ENCODE measurements at places on chromosomes 3 and 15.

DNA sequence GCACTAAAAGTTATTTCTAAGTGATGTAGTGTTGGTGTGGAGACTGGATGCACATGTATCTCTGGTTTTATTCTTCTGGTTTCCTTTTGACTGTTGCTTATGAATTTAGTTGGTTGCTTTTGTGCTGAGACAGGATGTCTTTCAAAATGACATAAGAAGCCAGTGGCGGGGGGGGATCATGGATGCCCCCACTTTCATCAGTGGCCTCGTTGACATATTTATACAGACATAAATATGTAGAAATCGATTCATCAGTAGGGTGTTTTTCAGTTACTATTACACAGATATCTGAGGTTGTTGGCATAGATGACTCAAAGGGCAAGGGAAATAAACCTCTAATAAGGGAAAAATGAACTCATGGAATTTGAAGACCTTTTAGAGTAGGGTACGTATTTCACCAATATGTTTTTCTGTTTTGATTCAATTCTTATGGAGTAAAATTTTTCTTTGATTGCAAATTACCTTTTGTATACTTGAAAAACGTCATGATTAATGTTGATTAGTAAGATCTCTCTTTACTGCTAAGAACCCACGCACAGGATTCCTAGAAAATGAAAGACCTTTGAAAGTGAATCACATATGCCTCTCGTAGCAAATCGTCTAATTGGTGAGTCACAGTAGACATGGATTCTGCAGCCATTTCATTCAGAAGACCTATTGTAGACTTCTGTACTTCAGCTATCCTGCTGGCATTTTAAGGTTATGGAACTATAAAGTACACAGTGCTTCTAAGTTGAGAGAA, 97.4 kb upstream of the RBMS3 start:
- DNase-seq, result no peak

DNA sequence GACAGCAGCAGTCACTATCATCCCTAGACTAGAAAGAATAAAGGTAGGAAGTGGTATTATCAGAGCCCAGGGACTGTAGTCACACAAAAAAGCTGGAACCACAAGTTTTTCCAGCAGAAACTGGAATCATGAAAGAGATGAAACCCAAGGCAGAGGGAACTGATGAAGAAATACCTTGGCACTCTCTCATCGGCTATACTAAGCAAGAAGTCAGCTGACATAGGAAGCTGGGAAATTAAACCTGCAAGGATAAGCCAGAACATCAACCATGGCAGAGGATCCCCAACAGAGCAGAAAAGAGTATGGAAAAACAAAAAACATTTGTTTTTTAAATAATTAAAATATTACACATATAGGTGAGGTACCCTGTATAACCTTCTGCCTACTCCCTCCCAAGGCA, 86.5 kb downstream of the AQR start:
- no peak for DNase-seq

DNA sequence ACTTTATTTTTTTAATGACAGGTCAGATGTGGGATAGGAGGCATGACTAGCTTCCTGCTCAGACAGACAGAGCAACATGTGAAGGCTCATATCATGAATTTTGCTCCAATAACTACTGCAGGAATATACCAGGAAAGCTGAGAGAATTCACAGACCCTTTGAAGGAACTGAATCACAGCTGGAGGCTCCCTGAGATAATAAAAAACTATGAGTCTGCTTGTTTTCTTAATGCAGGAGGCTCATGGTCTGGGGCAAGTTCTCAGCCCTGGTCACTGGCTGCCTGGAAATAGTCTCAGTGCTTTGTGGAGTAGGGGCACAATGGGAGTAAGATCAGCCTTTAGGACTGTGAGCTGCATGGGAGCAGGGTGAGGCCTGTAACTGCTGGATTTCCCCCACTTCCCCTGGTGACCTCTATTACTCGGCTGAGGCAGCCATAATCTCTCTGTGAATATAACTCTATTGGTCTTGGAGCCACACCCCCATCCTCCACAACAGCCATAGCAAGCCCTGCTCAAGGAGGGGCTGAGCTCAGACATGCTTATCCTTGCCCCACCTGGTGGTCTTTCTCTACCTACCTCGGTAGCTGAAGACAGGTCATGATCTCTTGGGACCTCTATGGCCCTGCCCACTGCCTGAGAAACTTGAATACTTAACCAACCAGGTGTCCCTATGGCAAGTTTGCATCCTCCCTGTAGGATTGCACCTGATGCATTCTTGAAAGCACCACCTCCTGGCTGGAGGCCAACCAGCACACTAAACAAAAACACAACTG, 281.6 kb upstream of the TMCO5A start:
- DNase-seq, result no peak

DNA sequence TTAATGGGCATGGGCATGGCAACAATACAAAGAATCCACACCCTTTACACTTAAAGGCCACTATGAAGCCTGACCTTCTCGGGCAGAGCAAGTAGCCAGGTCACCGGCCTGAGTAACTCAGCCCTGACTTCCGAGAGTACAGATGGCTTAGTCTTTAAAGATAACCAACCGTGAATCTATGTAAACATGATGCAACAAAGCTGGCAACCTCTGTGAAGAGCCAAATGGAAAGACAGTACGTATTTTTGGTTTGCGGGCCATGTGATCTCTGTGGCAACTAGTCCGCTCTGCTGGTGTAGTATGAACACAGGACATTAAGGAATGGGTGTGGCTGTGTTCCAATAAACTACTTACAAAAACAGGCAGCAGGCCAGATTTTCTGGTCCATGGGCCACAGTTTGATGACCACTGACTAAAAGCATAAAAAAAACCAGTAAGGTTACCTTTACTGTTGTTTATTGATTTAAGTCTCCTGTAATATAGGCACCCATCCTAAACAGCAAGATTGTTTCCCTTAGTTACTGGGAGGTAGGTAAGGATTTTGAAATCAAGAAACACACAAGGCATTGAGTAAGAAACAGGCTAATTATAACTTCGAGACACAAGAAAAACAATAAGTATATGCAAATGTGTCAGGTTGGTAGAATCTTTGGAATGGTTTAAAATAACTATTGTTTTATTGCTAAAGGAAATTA, 14.5 kb downstream of the RIOX2 start:
- DNase-seq, result no peak

- peak; percentile 16 for DNase-seq
These were observed 1.5 kb downstream of the CRYBG3 start for GRCh38 chr3:97823046-97824004.

GRCh38 chr3:160185751-160186150, 39.5 kb upstream of the C3orf80 start:
- no peak for DNase-seq

- no peak for DNase-seq
These were observed 280.7 kb downstream of the MFSD1 start for GRCh38 chr3:159082519-159082918.

- DNase-seq, result no peak
These were observed 54.7 kb upstream of the ONECUT1 start for GRCh38 chr15:52844823-52845222.

- no peak for DNase-seq
These were observed 537.3 kb downstream of the EPHA3 start for GRCh38 chr3:89644716-89645115.

- DNase-seq, result no peak
These were observed 653 bp upstream of the WDR6 start for GRCh38 chr3:49006408-49007067.

DNA sequence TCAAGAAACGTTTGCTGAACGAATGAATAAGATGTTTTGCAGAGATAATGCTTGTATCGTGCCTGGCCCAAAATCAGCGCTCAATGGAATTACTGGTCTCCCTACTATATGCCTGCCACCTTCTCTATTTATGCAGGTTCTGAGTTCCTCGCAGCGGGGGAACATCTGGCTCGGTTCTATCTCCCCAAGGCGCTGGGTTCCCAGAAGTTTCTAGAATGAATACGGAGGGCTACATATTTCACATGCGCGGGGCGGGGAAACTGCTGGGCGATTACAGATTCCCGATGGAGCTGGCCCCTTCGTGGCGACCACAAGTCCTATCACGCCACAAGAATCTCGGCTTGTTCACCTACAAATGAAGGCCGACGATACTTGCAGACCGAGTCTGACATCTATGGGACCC, 411 bp upstream of the EIF2B5 start:
- no peak for DNase-seq

DNA sequence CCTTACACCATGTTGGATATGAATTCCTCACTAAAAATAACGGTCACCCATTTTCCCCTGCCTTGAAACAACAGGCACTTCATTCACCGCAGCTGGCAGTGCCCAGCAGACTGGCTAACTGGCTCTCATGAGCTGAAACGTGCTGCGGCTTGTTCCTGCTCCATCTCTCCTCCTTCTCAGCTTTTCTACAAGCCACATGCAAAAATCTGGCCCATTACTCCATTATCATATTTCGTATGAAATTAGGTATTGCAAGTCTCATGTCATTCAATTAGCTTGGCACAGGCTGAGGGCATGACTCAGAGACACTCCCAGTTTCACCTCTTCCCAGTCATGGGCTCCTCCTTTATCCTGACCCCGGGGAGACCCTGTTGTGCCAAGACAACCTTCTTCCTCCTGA, 60.0 kb downstream of the MAGEF1 start:
- DNase-seq, result no peak

- DNase-seq, result no peak
These were observed 5.4 kb downstream of the CRYGS start for GRCh38 chr3:186538779-186539178.

GRCh38 chr15:61034678-61035291, 194.3 kb downstream of the RORA start:
- DNase-seq, result no peak

DNA sequence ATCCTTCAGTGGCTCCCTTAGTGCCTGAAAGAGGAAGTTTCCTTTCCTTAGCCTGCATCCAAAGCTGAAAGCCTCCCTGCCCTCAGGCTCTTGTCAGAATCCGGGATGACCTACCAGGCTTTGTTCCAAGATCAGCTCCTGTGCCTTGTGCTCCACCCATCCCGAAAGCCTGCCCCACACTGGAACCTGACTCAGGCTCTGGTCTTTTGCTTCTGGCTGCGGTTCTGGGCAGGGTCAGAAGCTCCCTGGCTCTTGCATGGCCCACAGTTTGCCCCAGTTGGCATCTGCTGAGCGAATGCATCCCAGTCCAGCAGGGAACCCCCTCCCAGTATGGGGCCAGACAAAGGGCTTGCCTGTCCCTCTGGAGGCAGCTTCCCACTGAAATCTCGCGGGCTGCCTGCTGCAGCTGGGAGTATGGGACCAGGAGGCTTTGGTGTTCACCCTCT, 25.9 kb upstream of the KIF23 start:
- no peak for DNase-seq

- no peak for DNase-seq
These were observed 17.2 kb downstream of the KLHL25 start for GRCh38 chr15:85777250-85778106.

GRCh38 chr15:70382762-70383458, 285.2 kb upstream of the TLE3 start:
- no peak for DNase-seq

DNA sequence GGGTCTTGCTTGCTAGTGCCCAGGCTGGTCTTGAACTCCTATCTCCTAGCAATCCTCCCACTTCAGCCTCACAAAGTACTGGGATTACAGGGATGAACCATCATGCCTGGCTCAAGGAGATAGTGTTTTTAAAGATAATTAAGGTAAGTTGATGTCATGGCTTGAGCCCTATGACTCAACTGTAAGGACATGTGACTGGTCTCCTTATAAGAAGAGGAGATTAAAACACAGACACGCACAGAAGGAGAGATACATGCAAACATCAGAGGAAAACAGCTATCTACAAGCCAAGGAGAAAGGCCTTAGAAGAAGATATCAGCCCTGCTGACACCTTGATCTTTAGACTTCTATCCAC, 220.4 kb upstream of the GADL1 start:
- no peak for DNase-seq

DNA sequence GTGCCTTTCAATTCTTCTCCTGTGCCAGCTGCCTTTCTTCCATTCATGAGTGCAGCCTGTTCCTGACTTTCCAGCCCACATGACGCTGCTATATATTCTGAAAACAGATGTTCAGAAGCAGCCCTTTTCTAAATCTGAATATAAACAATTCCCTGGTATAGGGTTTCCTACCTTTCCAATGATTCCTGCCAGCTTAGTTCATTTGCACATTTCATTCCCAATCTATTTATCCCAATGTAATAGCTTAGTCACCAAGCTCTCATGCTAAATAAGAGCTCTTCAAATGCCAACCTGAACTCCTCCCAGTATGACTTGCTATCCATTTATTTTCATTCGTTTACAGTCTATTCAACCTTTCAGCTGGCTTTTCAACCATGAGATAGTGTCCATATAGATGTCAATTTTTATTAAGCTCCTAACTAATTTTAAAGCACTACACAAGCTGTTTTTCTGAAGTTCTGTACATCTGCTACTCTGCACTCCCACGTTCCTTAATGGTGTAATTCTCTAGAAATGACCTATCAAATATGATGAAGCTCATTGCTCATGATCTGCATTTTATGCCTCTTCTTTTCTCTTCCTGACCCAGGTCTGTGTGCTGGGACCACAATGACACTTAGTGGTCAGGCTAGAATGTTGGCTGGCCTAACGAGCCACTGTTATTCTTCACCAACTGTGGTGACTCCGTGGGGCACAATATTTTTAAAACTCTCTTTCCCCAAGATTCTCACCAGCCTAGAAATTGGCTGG, 605.0 kb upstream of the TBL1XR1 start:
- no peak for DNase-seq

- DNase-seq, result no peak
These were observed 74.0 kb upstream of the CTNNB1 start for GRCh38 chr3:41125258-41125657.

DNA sequence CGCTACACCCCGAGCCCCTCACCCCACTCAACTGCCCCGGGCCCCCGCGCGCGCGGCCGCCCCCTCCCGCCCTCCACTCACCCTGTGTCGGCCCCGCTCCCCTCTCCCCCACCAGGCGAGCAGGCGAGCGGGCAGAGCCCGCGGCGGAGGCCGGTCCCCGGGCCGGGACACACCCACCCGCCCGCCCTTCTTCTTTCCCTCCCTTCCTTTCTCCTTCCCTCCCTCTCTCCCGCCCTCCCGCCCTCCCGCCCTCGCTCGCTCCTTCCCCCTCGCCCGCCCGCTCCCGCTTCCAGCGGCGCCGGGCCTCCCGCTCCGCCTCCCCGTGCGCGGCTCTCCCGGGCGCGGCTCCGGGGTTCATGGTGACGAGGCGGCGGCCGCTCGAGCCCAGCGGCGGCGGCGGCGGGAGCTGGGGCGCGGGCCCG, at the start of gene CTDSPL:
TSS of gene CTDSPL (plus strand) at position 261 of the 422 bp plus-strand sequence. CDS start 320 bp downstream, outside the sequence.
- DNase-seq, result no peak

- no peak for DNase-seq
These were observed 44.5 kb downstream of the OXNAD1 start for GRCh38 chr3:16309558-16309957.

- no peak for DNase-seq
These were observed 427.8 kb upstream of the MCTP2 start for GRCh38 chr15:93803421-93804152.

- DNase-seq, result peak; percentile 39
These were observed 734 bp downstream of the TBL1XR1 start for GRCh38 chr3:177196456-177197040.

Data from SJSA1 (cell line).